Bone marrow (tissue), 2 donors: ENCODE measurements at places on chromosomes 16 and 17.

GRCh38 chr16:80233097-80233835 is 307.5 kb upstream of the DYNLRB2 start:
- DNase-seq, result no peak

DNA sequence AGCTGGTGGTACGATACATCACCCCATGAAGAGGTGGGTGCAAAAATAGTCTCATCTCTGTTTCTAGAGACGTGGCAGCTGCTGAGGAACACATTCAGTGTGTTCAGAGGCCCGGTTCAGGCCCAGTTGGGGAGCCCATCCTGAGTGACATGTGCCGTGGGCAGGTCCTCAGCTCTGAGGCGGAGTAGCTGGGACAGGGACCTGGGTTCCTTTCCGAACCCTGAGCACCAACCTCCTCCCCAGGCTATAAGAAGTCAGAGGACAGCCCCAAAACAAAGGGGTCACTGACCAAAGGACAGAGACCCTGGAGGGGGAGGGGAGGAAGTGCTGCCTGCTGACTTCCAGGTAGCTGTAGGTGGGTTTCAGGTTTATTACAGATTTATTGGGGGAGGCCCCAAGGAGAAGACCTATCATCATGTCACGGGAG is 5.1 kb downstream of the LDHD start:
- no peak for DNase-seq

- no peak for DNase-seq
These were observed 24.7 kb downstream of the CDIP1 start for GRCh38 chr16:4513881-4514280.

DNA sequence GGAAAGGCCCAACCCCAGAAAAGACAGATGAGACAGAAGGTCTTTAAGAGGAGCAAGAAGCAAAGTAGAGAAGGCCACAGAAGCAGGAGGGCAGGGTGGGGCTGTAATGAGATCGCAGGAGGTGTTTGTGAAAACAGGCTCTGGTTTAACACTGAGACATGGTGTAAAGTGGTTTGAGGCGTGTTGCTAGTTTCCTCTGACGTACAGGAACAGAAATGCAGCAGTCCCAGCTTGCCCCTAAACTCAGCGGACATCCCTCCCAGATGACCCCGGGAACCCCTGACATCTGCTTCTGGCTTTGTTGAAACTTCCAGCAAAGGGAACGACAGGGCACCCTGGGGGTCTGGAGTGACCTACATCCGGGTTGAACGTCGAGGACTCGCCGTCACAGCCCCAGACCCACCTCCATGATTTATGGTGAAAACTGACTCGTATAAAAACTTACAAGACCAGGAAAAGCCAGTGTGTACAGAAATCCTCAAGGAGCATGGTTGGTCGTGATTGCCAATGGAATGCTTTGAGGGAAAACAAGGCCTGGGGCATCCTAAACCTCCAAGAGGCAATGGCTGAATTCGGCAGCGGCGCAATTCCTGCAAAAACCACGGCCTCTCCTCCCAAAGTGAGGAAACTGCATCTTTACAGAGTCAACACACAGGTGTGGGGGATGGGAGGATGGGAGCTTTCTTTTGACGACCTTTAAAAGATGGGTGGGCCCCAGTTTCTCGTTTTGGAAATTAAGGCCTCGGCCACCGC is 25.8 kb downstream of the LITAF start:
- DNase-seq, result no peak

DNA sequence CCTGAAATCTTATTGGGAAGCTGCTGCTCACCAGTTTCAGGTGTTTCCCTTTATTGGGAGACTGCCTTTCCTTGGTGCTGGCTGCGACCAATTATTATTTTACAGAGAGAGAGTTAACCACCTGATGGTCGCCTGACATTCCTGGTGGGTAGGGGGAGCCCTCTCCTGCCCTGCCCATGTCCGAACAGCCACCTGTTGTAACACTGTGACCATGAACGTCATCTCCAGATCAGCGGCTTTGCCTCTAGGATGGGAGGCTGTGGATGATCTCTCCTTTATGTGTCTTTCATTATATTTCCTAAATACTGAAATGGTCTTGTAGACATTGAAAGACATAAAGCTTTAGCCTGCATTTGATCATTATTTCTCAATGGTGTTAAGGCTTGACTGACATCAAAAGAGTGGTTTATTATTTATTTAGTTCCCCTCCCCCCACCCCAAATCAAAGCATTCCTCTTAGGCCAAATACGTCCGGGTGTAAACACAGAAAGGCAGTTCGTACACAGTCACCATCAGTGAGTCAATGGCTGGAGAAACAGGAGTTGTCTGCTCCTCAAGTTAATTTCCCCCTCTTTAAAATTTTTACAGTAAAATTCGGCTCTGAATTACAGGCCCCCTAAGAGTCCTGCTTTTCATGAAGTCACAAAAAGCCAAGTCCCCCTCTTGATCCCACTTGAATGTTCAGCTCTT is 57.8 kb upstream of the CACNG5 start:
- DNase-seq, result no peak

- DNase-seq, result no peak
These were observed 91.7 kb downstream of the BCAS3 start for GRCh38 chr17:60769327-60769726.
